RWPE2 (cell line): ENCODE measurements at places on chromosomes 13 and 19.

DNA sequence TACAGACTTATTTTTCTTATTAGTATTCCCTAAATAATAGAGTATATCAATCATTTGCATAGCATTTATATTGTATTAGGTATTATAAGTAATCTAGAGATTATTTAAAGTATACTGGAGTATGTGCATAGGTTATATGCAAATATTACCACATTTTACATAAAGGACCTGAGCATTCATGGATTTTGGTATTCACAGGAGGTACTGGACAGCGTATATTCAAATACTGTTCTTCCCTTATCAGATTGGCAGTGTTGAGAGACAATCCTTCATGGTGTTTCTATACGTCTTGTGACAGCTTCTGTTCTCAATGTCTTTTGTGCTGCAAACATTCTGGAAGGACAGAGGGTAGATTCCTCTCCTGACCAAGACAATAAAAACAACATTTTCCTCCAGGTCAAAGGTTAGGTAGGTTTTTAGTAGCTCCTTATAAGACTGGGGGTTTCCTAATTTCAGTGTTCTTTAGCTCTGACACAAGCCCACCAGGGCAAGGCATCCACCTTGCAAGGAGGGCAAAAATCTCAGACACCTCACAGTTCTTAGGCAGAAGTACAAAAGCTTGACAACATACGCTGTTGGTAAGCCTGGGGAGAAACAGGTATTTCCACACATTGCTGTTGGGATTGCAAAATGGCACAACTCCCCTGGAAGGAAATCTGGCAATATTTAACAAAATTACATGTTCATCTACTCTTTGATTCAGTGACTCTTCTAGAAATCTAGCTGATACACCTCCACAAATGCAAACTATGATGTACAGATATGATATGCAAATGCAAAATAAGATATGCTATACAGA is 20.6 kb upstream of the PCCA start:
- no peaks in the 10 kb centered on the region for H3K27me3 ChIP-seq
- H3K4me3 ChIP-seq, result no peak overlapping the region
- H3K4me1 ChIP-seq, result no peaks in the 10 kb centered on the region
- DNase-seq, result no peak

GRCh38 chr19:35471946-35472345 is 18.3 kb downstream of the KRTDAP start:
- no peak overlapping the region for H3K4me3 ChIP-seq
- no peaks in the 10 kb centered on the region for H3K4me1 ChIP-seq
- no peak overlapping the region for H3K27ac ChIP-seq
- H3K27me3 ChIP-seq, result no peaks in the 10 kb centered on the region
- DNase-seq, result no peak

GRCh38 chr13:101835920-101836319 is 383.4 kb downstream of the ITGBL1 start:
- no peaks in the 10 kb centered on the region for H3K27me3 ChIP-seq
- no peak overlapping the region for H3K4me3 ChIP-seq
- H3K27ac ChIP-seq, result no peak overlapping the region
- no peak for DNase-seq

GRCh38 chr19:18072335-18072734 is 14.4 kb downstream of the IL12RB1 start:
- no peaks in the 10 kb centered on the region for H3K36me3 ChIP-seq
- H3K27me3 ChIP-seq, result no peaks in the 10 kb centered on the region
- H3K4me1 ChIP-seq, result no peaks in the 10 kb centered on the region
- H3K4me3 ChIP-seq, result no peak overlapping the region
- no peak overlapping the region for H3K27ac ChIP-seq
